T follicular helper cell (primary cell): ENCODE measurements at places on chromosomes 7 and 10.

DNA sequence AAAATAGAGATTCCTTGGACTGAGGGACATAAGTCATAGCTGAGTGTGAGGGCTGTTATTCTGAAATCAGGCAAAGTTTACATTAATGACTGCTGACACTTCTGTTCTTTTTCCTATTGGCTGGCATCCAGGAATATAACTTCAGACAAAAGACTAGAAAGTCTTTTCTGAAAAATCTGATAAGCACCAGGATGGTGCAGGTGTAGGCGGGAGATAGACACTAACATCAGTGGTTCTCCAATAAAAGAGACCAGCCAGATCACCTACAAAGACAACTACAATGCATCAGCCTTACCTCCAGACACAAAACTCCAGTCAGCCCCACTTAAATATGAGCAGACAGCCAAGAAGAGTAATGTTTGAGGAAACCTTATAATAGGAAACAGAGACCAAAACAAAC is 168.3 kb upstream of the LRGUK start:
- no peak for DNase-seq

GRCh38 chr10:13880760-13881159 is 294.0 kb downstream of the PRPF18 start:
- no peak for DNase-seq

- DNase-seq: no peak
Observed at GRCh38 chr7:135856356-135857144, 107.9 kb upstream of the FAM180A start.

GRCh38 chr7:47602272-47603004 is 20.5 kb upstream of the TNS3 start:
- no peak for DNase-seq

- DNase-seq: no peak
Observed at GRCh38 chr10:70162892-70163201, 7.5 kb downstream of the SAR1A start.

GRCh38 chr7:132255115-132255797 is 321.0 kb downstream of the PLXNA4 start:
- no peak for DNase-seq

DNA sequence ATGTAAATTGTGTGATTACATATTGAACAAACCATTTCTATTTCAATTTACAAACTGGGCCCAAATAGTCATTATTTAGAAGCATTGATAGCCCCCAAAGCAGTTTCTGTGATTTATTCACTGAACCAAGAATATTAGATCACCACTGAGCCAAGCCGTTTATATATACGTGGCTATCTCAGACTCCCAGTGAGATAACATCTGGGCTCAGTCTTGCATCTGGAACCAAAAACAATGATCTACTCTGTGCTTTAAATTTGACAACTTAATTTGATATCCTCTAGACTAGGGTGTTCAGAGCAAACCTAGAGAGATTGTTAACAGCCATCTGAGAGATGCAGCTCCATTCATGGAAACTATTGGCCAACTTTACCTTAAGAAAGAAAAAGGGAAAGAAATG is 41.4 kb upstream of the BTBD16 start:
- no peak for DNase-seq

- DNase-seq: no peak
Observed at GRCh38 chr7:45181991-45182855, 24.6 kb downstream of the RAMP3 start.

- DNase-seq: no peak
Observed at GRCh38 chr10:61943674-61944378, 42.3 kb downstream of the ARID5B start.

DNA sequence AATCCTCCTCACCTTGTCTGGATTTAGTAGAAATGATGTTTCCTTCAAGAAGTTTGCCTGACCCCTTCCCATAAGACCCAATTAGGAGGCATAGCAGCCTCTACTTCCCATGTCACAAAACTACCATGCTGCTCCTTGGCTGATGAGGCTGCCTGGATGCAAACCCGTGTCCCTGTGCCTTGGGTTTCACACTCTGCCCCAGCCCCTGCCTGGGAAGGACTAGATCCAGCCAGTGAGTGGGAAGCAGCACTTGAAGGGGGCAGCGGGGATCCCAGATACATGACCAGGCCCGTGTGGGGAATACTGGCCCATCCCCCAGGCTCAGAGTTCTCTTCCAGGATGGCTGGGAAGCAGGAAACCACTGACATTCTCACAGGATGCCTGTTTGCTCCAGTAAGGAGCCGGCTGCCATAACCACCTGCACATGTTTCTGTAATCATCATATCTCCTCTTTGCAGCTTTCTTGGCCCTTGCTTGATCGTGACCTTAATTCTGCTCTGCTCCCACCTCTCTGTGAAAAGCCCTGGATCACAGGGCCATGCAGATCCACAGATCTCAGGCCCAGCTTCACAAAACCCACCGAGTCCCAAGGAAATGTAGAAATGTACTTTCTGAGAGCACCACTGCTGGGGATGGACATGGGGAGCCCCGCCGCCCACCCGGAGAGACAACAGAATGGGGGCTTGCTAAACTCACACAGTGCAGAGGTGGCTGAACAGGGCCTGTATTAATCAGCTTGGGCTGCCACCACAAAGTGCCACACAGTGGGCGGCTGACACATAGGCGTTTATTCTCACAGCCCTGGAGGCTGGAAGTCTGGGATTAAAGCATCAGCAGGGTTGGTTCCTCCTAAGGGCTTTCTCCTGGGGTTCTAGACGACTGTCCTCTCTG is 287.8 kb upstream of the IGFBP3 start:
- no peak for DNase-seq
